SK-N-SH (cell line): ENCODE measurements at places on chromosomes 6 and 20. TPM values are rescaled to one million over a fixed set of nuclear protein-coding genes. Genes with fewer than 3 reads are reported as not detected.

GRCh38 chr6:3740551-3741476 lies 10.7 kb downstream of the PXDC1 start:
- H3K4me3 ChIP-seq = no peak overlapping the region
- peaks cover 5% of the 10 kb centered on the region; the same call in 1 of the 2 replicates for H3K4me1 ChIP-seq
- H3K27me3 ChIP-seq = no peaks in the 10 kb centered on the region
- DNase-seq = no peak
- no peak overlapping the region for H3K27ac ChIP-seq

GRCh38 chr6:165774903-165775601 lies 112.0 kb upstream of the PDE10A start:
- no peak for DNase-seq
- H3K36me3 ChIP-seq = no peaks in the 10 kb centered on the region
- H3K4me1 ChIP-seq = peaks cover 2% of the 10 kb centered on the region
- no peak overlapping the region for H3K27ac ChIP-seq

DNA sequence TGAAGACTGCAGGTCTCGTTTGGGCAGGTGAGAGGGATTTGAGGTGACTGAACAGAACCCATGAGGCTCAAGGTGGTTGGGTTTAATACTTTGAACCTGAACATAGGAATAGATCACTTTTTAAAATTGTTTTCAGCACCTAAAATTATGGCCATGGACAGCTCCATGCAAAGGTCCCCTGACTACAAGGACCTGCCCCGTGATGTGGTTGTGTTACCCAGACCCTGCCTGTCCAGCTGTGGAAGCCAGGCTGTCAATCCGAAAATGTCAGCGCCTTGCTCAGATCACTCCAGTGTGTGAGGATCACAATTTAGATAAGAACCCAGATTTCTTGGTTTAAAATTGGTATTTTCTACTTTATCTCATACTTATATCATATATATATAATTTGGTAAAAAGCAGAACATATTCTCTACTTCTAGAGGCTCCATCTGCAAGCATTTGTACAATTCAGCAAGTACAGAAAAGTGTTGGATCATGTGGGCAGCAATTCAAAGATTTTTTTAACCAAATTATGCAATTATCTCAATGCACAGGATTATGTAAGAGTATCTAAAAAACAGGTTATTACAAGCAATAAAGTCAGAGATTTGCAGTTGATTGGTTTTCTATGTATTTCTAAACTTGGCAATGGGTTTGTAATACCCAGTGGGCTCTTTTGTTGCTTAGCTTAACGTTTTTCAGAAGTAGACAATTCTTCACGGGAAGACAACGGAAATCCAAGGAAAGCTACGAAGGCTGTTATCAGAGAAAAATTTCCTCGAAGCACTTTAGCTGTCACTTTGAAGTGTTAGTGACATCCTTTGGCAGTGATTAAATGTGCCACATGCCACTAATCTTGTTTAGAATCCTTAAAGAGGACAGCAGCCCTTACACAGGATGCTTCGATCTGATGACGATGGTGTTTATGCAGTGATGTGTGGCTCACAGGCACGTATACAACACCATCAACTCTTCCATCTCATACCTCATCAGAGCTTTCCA lies 24.1 kb upstream of the RPS6KA2 start:
- H3K27me3 ChIP-seq = no peaks in the 10 kb centered on the region; the same call in 1 of the 2 replicates
- no peak for DNase-seq
- no peaks in the 10 kb centered on the region for H3K36me3 ChIP-seq
- no peak overlapping the region for H3K4me3 ChIP-seq
- H3K27ac ChIP-seq = no peak overlapping the region

DNA sequence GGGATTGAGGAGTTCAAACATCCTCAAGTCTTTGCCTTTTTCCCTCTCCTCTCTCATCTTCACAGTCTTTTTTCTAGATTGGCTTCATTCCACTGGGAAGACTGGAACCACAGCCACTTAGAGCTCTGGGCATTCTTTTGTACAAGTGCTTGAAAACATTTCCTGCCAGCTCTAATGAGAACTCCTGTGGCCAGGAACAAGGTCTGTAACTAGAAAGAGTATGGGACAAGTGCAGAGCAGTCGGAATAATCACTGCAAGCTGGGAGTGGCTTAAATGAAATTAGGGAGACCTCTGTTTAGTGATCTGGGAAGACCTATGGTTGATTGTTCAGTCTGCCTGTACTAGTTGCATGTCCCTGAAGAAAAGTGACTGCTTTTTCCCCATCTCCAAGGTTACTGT lies 41.0 kb upstream of the SMIM8 start:
- no peak overlapping the region for H3K27ac ChIP-seq
- DNase-seq = no peak
- no peaks in the 10 kb centered on the region for H3K27me3 ChIP-seq

ALDH8A1 gene
- 0.25 and 0.26 TPM in 2 replicates for polyA plus RNA-seq

DNA sequence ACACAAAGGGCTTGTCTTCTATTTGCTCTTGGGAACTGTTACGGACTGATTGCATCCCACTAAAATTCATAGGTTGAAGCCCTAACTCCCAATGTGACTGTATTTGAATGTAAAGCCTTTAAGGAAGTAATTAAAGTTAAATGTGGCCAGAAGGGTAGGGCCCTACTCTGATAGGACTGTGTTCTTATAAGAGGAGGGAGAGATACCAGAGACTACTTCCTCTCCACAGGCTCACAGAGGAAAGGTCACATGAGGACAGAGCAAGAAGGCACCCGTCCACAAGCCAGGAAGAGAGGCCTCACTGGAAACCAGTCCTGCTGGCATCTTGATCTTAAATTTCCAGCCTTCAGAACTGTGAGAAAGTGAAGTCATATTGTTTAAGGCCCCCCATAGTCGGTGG lies 211.9 kb downstream of the CDH26 start:
- H3K27me3 ChIP-seq = no peaks in the 10 kb centered on the region
- no peak for DNase-seq
- no peak overlapping the region for H3K4me3 ChIP-seq
- no peak overlapping the region for H3K27ac ChIP-seq
- no peaks in the 10 kb centered on the region for H3K4me1 ChIP-seq
- H3K36me3 ChIP-seq = no peaks in the 10 kb centered on the region

MYO6 gene
- 6.2 and 7.7 TPM in 2 replicates for polyA plus RNA-seq

PERP gene
- 0.02 TPM in 1 of 2 replicates, not detected in the other for polyA plus RNA-seq

DNA sequence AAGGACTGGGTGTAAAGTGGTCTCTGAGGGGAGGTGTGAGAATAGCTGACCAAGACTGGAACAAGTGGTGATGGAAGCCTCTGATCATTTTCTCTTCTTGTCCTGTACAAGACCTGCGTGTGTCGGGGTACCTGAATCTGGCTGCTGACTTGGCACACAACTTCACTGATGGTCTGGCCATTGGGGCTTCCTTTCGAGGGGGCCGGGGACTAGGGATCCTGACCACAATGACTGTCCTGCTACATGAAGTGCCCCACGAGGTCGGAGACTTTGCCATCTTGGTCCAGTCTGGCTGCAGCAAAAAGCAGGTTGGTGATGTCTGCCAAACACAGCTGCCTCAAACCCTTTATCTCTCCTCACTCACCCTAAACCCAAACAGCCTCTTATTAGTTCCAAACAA lies 1.7 kb upstream of the HSD17B8 start:
- no peak for DNase-seq
- no peak overlapping the region for H3K27ac ChIP-seq

C6orf58 gene
- 0.07 TPM in 1 of 2 replicates, not detected in the other for polyA plus RNA-seq

DNA sequence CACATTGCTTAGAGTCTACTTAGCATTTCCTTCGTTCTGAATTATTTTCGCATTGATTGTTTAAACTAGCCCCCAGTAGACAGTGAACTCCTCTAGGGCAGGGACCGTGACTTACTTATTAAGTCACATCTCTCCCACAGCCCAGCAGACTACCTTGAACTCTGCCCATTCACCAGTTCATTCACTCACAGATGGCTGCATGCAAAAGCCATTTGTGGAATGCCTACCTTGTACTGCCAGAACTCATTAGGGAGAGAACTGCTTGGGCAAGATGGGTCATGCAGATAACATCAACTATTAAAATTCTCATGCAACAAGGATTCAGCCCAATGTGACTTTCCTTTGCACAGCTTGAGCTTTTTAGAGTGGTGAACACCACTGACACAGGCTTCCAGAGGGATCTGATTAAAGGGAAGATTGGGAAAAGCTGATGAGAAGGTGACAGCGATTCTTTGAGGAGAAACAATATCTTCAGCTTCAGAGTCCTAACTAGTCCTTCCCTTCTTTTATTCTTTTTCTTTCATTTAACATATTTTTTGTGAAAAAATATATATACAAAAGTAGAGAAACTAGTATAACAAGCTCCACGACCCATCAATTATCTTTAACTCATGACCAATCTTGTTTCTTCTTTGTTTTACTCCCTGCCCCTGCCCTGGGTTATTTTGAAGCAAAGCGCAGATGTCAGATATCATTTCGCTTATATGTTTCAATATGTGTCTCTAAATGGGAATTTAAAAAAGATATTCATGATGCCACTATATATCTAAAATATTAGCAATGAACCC lies 273.9 kb downstream of the CDC5L start:
- no peaks in the 10 kb centered on the region for H3K36me3 ChIP-seq
- no peak overlapping the region for H3K4me3 ChIP-seq
- DNase-seq = no peak
- no peaks in the 10 kb centered on the region for H3K27me3 ChIP-seq

GRCh38 chr6:45255434-45255833 lies 72.7 kb upstream of the RUNX2 start:
- DNase-seq = no peak
- H3K4me1 ChIP-seq = no peaks in the 10 kb centered on the region
- H3K36me3 ChIP-seq = no peaks in the 10 kb centered on the region
- H3K27ac ChIP-seq = no peak overlapping the region
